ENCODE measurements at places on chromosomes 2 and 18.

GRCh38 chr2:66461664-66462500 is 27.0 kb downstream of the MEIS1 start:
- no peak for DNase-seq

DNA sequence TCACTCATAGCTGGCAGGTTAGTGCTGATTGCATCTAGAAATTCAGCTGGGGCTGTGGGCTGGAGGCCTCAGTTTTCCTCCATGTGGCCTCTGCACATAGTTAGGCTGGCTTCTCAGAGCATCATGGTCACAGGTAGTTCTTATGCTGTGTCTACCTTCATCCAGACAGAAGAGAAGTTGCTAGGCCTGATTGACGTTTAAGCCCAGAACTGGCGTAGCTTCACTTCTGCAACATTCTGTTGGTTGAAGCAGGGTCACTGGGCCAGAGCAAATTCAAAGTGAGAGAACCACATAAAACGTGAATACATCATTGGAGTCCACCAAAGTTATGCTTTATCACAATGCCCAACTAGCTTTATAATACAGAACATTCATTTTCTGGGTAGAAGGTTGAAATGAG is 116.0 kb downstream of the SPP2 start:
- DNase-seq, result no peak

DNA sequence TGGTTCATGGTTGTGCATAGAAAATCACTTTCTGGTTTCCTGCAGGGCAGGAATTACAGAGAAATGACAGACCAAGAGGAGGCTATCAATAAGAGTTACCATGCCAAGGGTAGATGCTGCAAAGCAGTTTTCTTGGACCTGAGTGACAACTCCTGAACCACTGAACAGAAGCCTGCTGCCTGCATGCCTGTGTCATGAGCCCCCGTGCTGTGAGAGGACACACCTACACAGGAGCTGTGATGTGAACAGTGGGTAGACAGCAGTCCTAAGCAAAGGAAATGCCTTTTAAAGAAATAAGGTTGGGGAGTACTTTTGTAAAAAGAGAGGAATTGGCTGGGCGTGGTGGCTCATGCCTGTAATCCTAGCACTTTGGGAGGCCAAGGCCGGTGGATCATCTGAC is 54.2 kb upstream of the CREB1 start:
- no peak for DNase-seq

GRCh38 chr2:227326783-227327182 is 1.7 kb downstream of the MFF start:
- no peak for DNase-seq

DNA sequence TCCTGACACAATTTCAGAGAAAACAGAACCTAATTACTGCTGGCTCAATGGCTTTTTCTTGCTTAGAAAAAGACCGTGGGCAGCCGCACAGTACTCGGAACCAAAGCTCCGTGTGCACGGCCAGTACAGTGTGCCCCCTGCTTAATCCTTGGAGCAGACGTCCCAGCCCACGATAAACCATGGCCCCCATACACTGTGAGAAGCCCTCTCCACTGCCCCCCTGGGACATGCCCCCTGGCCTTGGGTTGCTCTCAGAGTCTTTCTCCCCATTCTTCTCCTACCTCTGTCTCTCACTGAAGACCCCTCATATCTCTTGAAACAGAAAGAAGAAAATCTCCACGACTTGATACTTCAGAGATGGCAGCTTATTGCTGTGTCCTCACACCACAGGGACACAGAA is 44.0 kb downstream of the CYP26B1 start:
- no peak for DNase-seq

All from anterior cingulate cortex (tissue), 58 donors.